ENCODE measurements at places on chromosomes 12 and 14. TPM values are rescaled to one million over a fixed set of nuclear protein-coding genes. Genes with fewer than 3 reads are reported as not detected.

CIDEB gene
- not detected for total RNA-seq

OTUB2 gene
- total RNA-seq = 0.53 TPM

ADCY6 gene
- total RNA-seq = 14.5 TPM

KRT7 gene
- total RNA-seq = 16.1 TPM

GDF3 gene
- not detected for total RNA-seq

KLHL33 gene
- not detected for total RNA-seq

SNRPF gene
- 54.8 TPM for total RNA-seq

AQP2 gene
- not detected for total RNA-seq

PFKM gene
- total RNA-seq = 71.9 TPM

LRRIQ1 gene
- 0.38 TPM for total RNA-seq

MMP19 gene
- total RNA-seq = 4.2 TPM

TMED8 gene
- 11.1 TPM for total RNA-seq

LRTM2 gene
- total RNA-seq = not detected

TAS2R9 gene
- total RNA-seq = not detected

KCNA5 gene
- not detected for total RNA-seq

KRT75 gene
- 0.07 TPM for total RNA-seq

CDKN1B gene
- total RNA-seq = 20.0 TPM

SOCS4 gene
- total RNA-seq = 12.7 TPM

L2HGDH gene
- total RNA-seq = 3.3 TPM

MARCHF9 gene
- 12.9 TPM for total RNA-seq

All from A172 (cell line).